Activated CD4-positive, alpha-beta memory T cell treated with anti-CD3 and anti-CD28 coated beads, Interleukin-2, amount 10 ng/mL, durations not matched to agents 7 days and 5 days (primary cell): ENCODE measurements at places on chromosomes 13 and 19. TPM values are rescaled to one million over a fixed set of nuclear protein-coding genes. Genes with fewer than 3 reads are reported as not detected.

Gene ZFP28
- 3.1 TPM for total RNA-seq

DNA sequence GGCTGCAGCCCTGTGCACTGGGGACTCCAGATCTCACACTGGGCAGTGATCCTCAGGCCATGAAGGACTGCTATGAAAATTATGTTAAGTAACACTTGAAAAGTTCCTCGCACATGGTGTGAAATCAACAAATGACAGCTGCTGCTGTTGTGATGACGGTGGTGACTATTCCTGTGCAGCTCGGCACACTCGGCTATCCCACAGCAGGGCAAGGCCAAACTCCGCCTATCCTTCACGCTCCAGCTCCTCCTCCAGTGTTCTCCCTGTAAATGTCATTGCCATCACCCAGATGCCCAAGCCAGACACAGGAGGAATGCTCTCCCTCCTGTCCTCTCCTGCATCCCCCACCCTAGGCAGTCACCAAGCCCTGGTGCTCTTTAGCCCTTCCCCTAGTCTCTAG lies 31.3 kb downstream of the GRIK5 start:
- H3K36me3 ChIP-seq = no peaks in the 10 kb centered on the region
- no peak overlapping the region for H3K27ac ChIP-seq
- peaks cover 7% of the 10 kb centered on the region for H3K4me1 ChIP-seq
- H3K4me3 ChIP-seq = no peak overlapping the region

DNA sequence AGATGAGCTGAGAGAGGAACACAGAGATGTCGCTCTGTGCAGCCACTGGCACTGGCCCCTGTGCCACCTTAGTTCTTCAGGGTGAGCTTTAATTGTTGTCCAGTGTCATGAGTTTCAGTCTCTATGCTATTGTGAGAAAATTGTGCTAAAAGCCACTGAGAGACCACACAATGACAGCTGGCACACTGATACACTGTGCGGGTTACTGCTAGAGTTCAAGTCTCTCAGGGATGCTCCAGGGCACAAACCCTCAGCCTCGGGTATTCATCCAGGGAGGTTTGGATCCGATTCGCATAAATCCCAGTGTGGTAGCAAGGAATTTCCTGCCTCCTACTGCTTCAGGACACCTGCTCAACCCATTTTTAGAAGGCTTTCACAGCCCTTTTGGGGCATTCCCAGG lies 68.1 kb upstream of the EDNRB start:
- no peak for DNase-seq
- H3K4me1 ChIP-seq = no peaks in the 10 kb centered on the region
- peaks cover 5% of the 10 kb centered on the region for H3K27me3 ChIP-seq

Gene MEIOSIN
- total RNA-seq = not detected

Gene PLIN4
- total RNA-seq = not detected

DNA sequence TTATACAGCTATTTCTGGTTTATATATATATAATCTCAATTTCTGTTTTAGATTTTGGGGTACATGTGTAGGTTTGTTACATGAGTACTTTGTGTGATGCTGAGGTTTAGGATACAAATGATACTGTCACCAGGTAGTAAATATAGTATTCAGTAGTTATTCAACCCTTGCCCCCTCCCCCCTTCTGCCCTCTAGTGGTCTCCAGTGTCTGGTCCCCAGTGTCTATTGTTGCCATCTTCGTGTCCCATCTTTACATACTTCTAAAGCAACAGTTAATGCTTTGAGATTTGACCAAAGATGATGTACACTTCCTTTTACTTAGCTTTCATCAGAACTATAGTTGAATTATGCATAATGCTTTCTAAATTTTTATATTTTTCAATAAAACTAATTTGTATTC lies 1623.4 kb upstream of the PRR20A start:
- H3K4me1 ChIP-seq = no peaks in the 10 kb centered on the region
- no peak overlapping the region for H3K4me3 ChIP-seq
- H3K36me3 ChIP-seq = no peaks in the 10 kb centered on the region
- H3K27me3 ChIP-seq = no peaks in the 10 kb centered on the region

GRCh38 chr13:31807090-31807541 lies 67.8 kb downstream of the RXFP2 start:
- peak overlapping the region; percentile 98 for H3K27ac ChIP-seq
- peaks cover 16% of the 10 kb centered on the region for H3K36me3 ChIP-seq
- H3K4me3 ChIP-seq = peak overlapping the region; percentile 6
- H3K27me3 ChIP-seq = no peaks in the 10 kb centered on the region
- peak; percentile 72 for DNase-seq

DNA sequence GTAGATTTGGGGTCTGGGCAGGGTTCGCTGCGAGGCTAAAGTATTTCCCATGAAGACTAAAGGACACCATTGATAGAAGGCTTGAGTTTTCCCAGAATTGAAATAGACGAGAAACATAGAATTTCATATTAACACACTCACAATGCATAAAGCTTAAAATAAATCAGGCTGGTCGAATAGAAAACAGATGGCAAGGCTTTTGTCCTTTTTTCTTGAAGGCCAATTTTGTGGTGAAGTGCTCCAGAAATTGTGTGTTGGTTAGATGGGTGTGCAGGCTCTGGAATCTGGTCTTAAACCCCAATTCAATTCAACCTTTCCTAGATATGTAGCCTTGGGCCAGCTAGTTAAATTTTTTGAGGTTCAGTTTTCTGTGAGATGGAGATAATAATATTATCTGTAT lies 56.9 kb upstream of the LRCH1 start:
- H3K27ac ChIP-seq = no peak overlapping the region
- peaks cover 4% of the 10 kb centered on the region for H3K27me3 ChIP-seq
- no peaks in the 10 kb centered on the region for H3K36me3 ChIP-seq

DNA sequence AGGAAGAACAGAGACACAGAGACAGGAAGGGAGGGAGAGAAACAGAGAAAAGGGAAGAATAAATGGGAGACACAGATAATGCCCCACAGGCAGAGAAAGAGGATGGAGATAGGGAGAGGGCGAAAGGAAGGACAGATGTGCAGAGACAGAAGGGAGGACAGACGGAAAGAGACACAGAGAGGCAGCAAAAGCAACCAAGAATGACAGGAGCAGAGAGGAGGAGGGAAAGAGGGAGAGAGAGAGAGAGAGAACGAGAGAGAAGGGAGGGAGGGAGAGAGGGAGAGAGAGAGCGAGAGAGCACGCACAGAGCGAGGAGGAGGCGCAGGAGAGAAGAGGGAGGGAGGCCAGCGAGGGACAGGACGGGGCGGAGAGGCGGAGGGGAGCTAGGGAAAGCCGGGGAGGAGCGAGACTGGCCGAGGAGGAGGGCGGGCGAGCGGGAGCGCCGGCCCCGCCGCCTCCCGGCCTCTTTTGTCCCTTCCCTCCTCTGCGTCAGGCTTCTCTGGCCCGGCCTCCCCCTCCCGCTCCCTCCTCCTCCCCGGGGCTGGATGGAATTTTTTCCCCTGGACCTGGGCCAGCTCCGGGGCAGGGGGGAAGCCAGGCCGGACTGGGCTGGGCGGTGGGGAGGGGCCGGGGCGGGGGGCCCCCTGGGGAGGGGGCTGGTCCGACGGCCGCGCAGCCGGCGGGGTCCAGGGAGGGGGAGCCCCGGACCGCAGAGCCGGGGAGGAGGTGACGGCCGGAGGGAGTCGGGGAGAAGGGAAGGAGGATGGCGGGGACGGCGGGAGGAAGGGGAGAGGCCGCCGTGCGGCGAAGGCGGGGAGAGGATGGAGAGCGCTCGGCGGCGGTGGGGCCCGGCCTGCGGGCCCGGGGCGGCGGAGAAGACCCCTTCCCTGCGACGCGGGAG lies 4.2 kb upstream of the SPACA6 start:
- H3K27me3 ChIP-seq = peaks cover 16% of the 10 kb centered on the region
- peak overlapping the region; percentile 78 for H3K4me3 ChIP-seq
- DNase-seq = no peak

DNA sequence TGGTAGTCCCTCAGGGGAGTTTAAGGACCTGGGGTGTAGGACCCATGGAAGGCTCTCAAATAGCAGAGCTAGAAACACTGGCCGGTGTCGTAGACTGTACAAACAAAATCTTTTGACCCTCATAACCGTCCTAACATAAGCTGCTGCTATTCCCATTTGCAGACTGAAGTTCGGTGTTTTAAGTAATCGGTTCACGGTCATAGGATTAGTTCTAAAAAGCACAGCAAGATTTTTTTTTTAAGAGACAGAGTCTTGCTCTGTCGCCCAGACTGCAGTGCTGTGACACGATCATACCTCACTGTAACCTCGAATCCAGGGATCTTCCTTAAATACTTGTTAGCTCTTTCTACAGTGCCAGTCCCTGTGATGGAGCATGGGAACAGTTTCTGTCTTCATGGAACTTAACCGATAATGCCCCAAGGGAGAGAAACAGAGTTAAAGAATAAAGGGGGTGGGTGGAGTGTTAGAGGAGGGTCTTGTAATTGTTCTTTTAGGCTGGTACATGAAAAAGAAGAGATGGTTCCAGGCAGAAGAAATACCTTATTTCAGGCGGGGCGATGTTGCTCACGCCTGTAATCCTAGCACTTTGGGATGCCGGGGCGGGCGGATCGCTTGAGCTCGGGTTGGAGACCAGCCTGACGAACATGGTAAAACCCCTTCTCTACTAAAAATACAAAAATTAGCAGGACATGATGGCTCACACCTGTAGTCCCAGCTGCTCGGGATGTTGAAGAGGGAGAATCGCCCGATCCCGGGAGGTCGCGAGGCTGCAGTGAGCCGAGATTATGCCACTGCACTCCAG lies 475 bp upstream of the ZC3H4 start:
- H3K4me3 ChIP-seq = peak overlapping the region; percentile 90
- peaks cover 33% of the 10 kb centered on the region for H3K36me3 ChIP-seq
- no peaks in the 10 kb centered on the region for H3K27me3 ChIP-seq
- H3K27ac ChIP-seq = peak overlapping the region; percentile 100

DNA sequence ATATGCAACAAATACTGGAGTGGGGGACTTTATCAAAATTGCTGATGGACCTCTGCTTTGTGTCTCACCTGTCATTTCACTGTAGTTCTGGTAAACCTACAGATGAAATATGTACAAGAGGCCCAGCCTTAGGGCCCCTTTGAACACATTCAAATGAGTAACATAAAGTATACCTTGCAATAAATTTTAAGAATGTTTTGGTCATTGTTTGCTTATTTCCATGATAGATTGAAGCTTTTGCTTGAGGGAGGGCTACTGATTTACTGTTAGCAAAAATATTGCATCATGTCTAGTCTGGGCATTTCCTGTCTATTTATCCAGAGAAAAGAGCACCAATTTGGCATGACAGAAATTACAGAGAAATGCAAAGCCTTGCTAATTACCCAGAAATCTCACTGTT lies 705.5 kb upstream of the PCDH9 start:
- no peaks in the 10 kb centered on the region for H3K36me3 ChIP-seq
- DNase-seq = no peak
- H3K27ac ChIP-seq = no peak overlapping the region
- H3K27me3 ChIP-seq = no peaks in the 10 kb centered on the region
